ENCODE measurements at places on chromosomes 1 and 21. TPM values are rescaled to one million over a fixed set of nuclear protein-coding genes. Genes with fewer than 3 reads are reported as not detected.

Gene TP73
- total RNA-seq: 0.91 TPM

- peak; percentile 60 for DNase-seq
Measured at GRCh38 chr1:194043984-194044755, 857.8 kb upstream of the B3GALT2 start.

DNA sequence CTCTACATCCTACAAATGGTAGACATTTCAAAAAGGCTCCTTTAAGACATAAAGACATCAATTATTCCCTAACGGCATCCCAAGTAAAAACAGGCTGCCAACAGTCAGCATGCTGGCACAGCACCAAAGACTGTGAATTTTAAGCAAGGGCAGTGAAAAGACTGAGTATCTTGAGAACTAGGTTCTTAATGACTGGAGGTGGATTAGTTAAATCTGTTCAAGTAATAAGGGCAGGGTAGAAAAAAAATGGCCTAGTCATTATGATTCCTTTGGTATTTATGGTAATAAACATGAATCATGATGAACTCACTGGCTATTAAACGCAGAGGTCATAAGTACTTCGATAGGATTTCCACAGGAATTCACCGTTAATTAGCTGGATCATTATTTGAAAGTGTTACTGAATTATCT lies 75.2 kb downstream of the KIFAP3 start:
- DNase-seq: peak; percentile 90

GRCh38 chr1:93768380-93768863 lies 86.8 kb upstream of the BCAR3 start:
- no peak for DNase-seq

DNA sequence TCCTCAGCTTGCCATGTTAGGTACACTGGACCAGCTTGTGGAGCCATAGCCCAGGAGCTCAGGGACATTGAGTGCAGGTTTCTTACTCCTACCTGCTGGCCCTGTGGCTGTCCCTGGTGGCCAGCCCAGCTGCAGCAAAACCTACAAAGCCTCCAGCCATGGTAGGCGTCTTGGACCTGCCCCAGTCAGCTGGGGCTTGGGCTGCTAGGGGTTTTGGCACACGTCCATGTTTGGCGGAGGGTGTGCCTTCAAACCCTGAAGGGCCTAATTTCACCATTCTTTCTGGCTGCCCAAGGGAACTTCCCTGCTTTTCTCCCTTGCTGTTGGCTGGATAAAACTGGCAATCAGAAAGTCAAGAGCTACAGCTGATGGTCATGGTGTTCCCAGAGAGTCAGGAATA lies 25.4 kb downstream of the HMGCS2 start:
- no peak for DNase-seq

- DNase-seq: peak; percentile 43
Measured at GRCh38 chr21:34020005-34020847, 53.2 kb upstream of the MRPS6 start.

Gene ST6GALNAC3
- total RNA-seq: 0.05 TPM

Gene ECE1
- 88.5 TPM for total RNA-seq

Gene CDCA8
- 36.8 TPM for total RNA-seq

Gene KIF17
- 0.86 TPM for total RNA-seq

Gene ADGRL2
- total RNA-seq: 0.94 TPM

Gene EDARADD
- total RNA-seq: 1.2 TPM

DNA sequence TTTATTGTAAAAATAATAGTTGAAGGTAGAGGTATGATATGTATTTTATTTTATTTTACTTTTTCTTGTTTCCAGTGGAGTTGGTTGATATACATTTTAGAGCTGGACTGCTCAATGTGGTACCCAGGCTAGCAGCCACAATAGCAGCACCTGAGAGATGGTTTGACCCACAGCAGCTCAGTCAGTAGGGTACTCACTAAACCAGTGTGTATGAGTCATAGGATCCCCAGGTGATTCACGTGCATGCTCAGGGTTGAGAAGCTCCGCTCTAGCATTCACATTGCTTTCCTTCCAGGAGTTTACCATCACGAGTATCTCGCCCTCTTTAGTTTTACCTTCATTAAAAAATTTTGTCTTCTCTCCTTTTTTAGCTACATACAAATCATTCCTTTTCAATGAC lies 96.0 kb upstream of the PAXBP1 start:
- DNase-seq: no peak

DNA sequence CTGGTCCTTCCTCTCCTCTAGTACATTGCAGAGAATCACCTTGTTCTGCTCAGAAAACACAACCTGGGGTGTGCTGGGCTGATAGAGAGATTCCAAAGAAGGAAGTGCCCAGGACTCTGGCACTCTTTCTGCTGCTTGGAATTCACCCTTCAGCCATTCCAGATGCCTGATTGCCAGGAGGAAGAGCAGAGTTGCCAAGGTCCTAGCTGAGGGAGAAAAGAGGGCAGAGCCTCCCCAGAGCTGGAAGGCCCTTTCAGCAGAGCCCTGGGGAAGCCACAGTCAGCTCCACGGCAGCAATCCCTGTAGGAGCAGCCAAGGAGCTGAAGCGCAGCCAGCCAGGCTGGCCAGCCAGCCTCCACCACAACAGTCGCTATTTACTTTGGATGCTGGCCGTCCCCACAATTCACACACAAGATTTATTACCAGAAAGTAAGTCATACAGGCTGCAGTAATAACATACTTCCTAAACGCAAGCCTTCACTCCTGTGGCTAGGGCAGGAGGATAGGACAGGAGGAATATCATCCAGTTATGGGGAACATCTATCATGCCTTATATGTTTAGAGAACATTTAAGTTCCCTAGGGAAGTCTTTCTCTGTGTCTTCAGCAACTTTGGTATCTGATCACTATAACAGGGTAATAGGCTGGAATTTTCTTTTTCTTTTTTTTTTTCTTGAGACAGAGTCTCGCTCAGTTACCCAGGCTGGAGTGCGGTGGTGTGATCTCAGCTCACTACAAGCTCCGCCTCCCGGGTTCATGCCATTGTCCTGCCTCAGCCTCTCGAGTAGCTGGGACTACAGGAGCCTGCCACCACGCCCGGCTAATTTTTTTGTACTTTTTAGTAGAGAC lies 36.6 kb upstream of the SLC44A3 start:
- DNase-seq: peak; percentile 95

DNA sequence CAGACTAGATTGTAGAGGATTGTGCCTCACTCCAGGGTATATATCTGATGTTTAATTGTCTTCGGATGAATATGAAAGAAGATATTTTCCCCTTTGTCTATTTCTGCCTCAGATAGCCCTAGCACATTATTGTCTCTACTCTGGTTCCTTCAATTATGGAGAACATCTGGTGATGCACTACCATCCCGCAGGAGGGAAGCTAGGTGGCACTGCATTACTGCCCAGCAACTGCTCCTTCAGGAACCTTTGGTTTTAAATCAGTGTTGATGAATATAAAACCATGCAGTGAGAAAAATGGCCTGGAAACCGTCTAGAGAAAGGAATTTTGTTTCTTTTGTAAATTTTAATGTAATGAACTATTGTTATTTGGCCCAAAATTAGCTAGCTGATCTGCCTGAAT lies 68.5 kb downstream of the GPR88 start:
- DNase-seq: peak; percentile 70

Measured in M059J (cell line).